ENCODE measurements at places on chromosomes 1 and 21.

DNA sequence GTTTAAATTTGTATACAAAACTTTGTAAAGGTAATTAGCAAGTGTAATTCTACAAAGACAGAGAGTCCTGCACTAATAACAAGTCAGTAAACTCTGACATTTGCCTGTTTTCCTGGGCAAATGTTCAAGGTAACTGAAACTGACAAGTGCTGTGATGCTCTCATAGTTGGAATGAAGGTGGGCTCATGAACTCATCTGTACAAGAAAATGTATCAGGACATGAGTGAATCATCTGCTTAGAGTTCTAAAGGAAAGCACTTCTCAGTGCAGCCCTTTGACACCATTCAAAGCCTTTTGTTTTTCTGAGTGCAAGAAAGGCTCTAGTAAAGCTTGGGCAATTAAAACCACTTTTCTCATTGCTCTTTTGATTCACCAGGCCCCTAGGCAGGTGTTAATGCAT is 91.5 kb downstream of the UROD start:
- no peak for DNase-seq

- peak; percentile 68 for DNase-seq
Measured at GRCh38 chr1:204207136-204207616, 6.6 kb downstream of the GOLT1A start.

- DNase-seq, result no peak
Measured at GRCh38 chr1:22089134-22089571, 36.6 kb downstream of the CDC42 start.

GRCh38 chr1:164223378-164223777 is 335.6 kb upstream of the PBX1 start:
- no peak for DNase-seq

DNA sequence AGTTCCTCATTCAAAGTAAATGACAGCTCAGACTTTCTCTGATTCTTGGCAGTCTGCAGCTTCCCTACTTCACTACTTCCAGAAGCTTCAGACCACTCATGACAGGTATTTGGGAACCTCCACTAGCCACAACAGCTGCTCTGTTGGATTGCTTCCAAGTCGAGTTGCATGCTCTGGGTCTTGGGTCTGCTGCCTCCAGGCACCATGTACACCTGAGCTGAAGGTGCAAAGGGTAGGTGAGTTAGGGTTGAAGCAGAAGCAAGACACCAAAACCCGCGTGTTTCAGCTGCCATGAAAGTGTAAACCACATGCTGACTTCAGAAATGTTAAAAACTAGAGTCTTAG is 62.7 kb downstream of the ZNF684 start:
- DNase-seq, result no peak

GRCh38 chr1:80158771-80159170 is 1152.2 kb upstream of the ADGRL4 start:
- no peak for DNase-seq

DNA sequence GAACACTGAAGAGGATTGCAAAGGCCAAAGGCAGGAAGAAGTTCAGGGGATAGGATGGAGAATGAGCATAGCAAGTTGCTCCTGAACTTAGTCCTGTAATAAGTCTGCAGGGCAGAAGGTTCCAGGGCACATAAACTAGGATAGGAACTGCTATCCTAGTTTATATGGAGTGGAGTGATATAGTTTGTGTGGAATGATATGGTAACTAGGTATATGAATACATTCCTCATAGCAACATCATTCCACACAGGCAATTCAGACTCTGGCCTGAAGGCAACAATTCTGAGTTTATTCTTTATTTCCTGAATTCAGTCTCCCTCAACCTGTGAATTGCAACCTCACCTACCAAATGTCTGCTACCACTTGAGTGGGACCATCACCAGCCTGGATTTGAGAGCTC is 154.9 kb upstream of the GREM2 start:
- no peak for DNase-seq

- DNase-seq, result no peak
Measured at GRCh38 chr21:44464351-44464750, 9.0 kb downstream of the LRRC3 start.

GRCh38 chr1:23644555-23644866 is 47.1 kb upstream of the RPL11 start:
- no peak for DNase-seq

GRCh38 chr1:32241001-32241763 is 5.8 kb upstream of the FAM167B start:
- no peak for DNase-seq

GRCh38 chr1:58780411-58780810 is 3.4 kb downstream of the JUN start:
- no peak for DNase-seq

GRCh38 chr1:50973875-50974617 is 4.0 kb downstream of the CDKN2C start:
- no peak for DNase-seq

DNA sequence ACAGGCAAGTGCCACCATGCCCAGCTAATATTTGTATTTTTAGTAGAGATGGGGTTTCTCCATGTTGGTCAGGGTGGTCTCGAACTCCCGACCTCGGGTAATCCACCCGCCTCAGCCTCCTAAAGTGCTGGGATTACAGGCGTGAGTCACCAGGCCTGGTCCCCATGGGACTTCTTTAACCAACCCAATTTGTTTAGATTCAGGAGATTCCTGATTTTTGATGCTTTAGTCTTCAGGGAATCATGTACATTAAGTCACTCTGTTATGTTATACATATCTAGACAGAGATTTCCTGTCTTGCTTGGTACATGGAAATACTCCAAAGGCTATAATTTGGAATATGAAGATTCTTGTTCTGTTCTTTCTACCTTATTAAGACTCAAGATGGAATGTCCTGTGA is 202.4 kb upstream of the L1TD1 start:
- no peak for DNase-seq

DNA sequence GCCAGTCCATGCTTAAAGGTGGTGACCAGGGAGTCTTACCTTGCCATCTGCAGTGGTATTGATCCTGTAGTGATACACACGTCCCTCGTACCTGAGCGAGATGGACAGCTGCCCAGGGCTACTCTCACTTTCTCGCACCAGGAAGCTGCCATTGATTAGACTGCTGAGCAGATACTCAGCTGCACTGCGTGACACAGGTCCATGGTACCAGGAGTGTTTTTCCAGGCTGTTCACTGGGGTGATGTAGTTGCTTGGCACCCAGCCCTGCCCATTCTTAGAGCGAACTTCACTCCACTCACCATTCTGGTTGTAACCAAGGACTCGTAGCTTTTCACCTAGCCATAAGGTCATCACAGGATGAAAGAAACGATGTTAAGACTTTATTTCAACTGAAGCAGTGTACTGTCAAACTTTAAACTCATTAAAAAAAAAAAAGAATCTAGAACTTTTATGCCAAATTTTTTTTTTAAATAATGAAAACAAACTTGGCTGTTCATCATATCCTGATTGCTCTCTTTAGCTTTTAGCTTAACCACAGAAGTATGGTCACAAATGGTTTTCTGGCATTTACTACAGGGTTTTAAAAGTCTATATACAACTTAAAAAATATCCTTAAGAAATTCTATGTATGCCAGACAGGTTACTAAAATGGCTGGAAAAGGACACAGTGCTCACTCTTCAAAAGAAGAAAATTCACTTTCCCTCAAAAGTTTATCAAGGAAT is 44.6 kb downstream of the TOR3A start:
- no peak for DNase-seq

- no peak for DNase-seq
Measured at GRCh38 chr1:29240400-29240837, 4.1 kb downstream of the PTPRU start.
